ENCODE measurements at places on chromosomes 6 and 20.

- DNase-seq = no peak
Observed at GRCh38 chr6:87110636-87111035, 15.7 kb upstream of the CGA start.

GRCh38 chr6:31652925-31653724 is 664 bp upstream of the BAG6 start:
- DNase-seq = peak; percentile 88

- no peak for DNase-seq
Observed at GRCh38 chr6:113642001-113642713, 215.0 kb upstream of the MARCKS start.

- DNase-seq = no peak
Observed at GRCh38 chr6:107560657-107561056, 70.7 kb downstream of the SOBP start.

- DNase-seq = peak; percentile 64
Observed at GRCh38 chr20:699811-700338, 24.3 kb upstream of the SCRT2 start.

DNA sequence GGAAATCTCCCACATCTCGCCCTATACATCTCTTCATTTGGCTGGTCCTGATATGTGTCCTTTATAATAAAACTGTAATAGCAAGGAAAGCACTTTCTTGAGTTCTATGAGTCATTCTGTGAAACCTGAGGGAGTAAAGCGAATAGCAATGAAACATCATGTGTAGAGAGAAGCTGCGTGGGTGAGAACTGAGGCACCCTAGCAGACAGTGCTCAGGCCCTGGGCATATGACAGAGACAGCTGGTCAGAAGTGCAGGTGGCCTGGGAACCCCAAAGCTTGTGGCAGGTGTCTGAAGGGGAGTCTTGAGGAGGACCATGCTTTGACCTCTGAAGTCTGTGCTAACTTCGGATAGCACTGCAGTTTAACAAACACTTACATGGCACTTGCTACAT is 1.3 kb upstream of the BLOC1S5 start:
- DNase-seq = no peak

GRCh38 chr20:50642288-50642803 is 49.0 kb downstream of the RIPOR3 start:
- no peak for DNase-seq

- no peak for DNase-seq
Observed at GRCh38 chr6:113539202-113539601, 317.9 kb upstream of the MARCKS start.

DNA sequence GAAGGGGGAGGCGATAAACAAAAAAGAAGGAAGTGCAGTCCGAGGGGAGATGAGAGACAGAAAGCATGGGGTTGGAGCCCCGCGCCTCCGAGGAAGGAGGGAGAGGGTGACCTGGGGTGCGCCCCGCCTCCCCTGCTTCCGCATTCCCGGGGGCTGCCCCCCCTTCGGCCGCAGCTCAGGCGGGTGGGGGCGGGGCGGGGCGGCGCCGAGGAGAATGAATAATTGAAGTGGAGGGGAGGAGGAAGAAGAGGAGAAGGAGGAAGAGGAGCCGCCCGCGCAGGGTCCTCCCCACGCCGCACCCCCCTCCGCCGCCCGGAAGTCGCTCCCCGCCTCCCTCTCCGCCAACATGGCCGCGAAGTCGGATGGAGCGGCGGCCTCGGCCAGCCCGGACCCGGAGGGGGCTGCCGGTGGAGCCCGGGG is at the start of gene XKR7:
XKR7 (plus strand) TSS at position 322 of the 420 bp plus-strand sequence; CDS start at position 347, 25 bp downstream.
- DNase-seq = peak; percentile 85

GRCh38 chr6:52059821-52060220 is 27.6 kb downstream of the PKHD1 start:
- no peak for DNase-seq

- DNase-seq = no peak
Observed at GRCh38 chr20:3652221-3652620, 11.0 kb downstream of the GFRA4 start.

GRCh38 chr6:154791556-154792317 is 58.5 kb downstream of the SCAF8 start:
- DNase-seq = no peak

DNA sequence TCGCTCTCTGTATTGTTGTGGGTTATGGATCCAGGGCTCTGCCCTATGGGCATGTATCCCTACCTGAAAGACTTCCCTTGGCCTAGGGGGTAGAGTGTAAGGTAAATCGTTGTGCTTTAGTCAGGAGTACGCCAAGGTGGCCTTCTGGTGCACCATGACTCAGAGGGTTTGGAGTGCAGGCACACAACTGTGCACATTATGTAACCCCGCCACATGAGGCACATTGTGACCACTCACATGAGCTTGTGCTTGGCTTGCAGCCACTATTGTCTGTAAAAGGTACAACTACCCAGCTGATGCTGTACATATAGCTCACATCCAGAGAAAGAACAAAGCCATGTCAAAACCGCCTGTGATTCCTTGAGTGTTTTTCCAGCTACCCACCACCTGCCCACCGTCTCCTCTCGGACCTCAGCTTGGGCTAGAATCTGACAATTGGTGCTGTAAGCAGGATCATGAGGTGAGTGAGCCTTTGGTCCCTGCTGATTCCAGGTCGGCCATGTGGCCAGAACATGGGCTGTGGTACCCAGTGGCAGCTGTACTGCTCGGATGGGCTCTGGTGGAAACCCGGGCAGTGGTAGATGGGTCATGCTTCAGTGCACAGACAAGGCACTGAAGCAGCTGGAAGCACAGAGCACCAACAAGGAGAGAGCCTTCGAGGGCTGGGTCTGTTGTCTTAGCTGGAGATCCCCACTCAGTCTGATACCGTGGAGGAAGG is 33.8 kb downstream of the HDDC2 start:
- no peak for DNase-seq

DNA sequence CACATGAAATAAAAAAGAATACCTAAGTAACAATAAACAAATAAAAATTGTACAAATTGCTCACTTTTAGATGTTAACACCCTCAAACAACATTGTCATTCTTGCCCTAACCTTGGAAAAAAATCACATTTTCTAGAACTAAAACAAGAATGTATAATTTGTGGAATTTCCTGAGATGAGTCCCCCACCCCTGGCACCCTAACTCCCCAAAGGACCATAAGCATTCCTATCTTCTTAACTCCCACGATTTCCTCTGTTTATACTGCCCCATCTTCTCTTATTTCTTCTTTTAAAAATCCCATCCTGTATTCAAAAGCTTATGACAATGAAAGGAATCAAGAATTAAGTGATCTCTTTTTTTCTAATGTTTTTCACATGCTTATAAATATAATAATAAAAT is 70.9 kb downstream of the IBTK start:
- no peak for DNase-seq

GRCh38 chr20:7346026-7346425 is 578.5 kb downstream of the BMP2 start:
- DNase-seq = no peak

GRCh38 chr6:125067552-125067951 is 86.0 kb upstream of the TPD52L1 start:
- DNase-seq = no peak

DNA sequence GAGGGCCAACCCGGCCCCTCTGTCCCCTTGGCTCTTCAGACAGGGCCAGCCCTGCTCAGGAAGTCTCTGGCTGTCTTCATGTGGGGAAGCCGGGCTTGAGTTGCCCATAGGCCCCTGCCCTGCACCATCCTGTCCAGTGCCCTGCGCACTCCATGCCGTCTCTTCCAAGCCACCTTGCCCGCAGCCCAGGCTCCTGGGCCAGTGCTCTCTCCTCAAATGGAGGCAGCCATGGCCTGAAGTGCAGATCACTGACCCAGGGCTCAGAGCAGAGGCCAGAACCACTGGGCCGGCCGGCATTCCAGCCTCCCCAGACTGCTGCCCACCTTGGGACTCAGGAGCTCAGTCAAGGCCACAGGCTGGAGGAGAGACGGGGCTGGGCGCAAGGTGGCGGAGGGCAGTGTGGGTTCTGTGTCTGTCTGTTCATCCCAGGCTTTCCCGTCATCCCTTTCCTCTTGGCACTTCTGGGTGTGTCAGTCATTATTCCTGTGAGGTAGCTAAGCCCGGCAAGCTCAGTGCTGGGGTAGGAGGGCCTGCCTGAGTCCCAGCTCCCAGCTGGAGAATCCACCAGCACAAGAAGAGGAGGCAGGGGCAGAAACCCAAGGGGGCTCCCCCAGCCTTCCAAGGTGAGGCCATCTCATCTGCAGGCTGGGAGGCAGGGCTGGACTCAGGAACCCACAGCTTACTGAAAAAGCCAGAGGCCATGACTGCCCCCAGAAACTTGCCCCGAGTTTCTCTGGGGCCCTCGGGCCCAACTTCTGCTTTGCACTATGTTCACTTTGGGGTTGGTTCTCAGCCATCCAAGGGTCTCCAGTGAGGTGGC is 22.4 kb downstream of the SDCBP2 start:
- no peak for DNase-seq

DNA sequence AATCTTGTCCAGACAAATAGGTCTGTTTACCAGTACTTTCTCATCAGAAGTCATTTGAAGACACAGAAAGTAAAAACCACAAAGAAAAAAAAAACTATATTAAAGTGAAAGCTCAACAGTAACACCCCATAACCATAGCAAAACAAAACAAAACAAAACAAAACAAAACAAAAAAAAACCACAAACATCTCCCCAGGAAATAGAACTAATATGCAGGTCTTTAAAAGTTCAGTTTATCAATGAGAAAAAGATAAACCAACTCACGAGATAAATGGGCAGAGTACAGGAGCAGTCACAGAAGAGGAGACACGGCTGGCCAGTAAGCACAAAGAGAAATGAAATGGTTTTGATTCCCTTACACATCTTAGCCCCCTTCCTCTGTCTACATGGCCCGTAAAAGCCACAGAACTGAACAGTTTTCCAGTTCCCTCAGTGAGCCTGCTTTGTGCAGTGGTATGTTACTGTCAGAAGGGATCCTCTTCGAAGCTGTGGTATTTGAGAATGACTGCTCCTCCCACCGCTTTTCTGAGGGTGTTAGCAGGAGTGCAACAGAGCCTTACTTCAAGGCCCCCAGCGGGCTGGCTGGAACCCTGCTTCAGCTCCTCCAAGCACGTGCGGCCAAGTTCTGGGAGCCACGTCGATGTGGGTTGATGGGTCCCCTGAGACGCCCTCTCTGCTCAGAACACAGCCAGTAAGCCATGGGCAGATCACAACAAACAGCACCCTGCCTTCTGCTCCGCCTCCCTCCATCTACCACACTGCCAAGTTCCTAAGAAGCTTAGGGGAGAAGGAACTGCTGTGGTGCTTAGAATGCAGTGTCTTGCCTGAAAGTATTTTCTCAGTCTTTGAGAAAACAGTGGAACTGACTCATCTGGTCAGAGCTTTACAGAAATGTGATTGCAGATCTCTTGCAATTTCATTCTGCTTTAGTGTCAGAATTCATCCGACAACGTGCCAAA is 14.0 kb downstream of the UST start:
- no peak for DNase-seq

- DNase-seq = peak; percentile 70
Observed at GRCh38 chr6:167827583-167828324, 1.0 kb downstream of the AFDN start.

DNA sequence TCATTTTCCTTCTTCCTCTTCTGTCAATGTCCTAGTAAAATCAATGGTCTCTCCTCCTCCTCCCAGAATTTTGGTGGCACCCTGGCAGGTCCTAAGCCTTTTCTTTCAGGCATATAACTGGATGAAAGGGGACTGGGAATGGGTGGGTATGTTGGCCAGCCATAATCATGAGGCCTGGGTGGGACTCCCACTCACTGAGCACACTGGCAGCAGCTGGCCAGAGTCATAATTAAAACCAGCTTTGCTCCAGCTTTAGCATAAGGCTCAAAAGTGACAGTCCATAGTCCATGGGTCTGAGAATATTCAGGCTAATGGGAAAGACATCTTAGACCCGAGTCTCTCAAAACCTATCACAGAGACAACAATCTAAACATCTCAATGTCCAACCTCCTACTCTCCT is 190.0 kb upstream of the BTBD3 start:
- no peak for DNase-seq

DNA sequence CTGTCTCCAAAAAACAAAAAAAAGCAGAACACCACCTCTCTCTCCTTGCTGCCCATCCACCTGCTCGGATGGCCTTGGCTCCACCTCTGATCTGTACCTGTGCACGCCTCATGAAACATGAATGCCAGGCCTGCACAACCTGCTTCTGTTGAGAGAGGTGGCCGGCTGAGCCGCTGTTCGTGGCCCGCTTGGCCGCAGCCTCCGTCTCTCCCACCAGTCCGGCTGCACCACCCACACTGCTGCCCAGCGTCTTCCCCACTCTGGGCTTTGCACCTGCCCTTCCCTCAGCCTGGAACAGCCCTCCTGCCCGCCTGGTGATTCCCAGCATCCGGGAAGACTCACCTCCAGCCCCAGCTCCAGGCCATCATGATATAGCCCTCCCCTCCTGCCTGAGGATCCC is 12.2 kb upstream of the ZBTB46 start:
- no peak for DNase-seq

DNA sequence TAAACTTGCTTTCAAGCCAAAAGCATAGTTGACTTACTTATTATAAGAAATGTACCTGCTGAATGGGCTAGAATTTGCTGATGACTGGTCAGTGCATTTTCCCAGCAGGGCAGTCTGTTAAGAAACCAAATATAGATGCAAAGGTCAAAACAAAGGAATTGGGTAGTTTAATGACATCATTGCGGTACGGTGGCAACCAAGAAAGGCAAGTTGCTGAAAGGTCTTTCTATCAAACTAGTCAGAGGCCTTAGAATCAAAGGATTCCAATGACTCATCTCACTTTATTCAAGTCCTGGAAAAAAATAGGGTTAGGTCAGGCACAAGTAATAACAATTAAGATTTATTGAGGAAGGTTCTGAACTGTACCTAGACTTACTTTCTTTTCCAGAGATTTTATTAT is 76.4 kb downstream of the KIZ start:
- no peak for DNase-seq

DNA sequence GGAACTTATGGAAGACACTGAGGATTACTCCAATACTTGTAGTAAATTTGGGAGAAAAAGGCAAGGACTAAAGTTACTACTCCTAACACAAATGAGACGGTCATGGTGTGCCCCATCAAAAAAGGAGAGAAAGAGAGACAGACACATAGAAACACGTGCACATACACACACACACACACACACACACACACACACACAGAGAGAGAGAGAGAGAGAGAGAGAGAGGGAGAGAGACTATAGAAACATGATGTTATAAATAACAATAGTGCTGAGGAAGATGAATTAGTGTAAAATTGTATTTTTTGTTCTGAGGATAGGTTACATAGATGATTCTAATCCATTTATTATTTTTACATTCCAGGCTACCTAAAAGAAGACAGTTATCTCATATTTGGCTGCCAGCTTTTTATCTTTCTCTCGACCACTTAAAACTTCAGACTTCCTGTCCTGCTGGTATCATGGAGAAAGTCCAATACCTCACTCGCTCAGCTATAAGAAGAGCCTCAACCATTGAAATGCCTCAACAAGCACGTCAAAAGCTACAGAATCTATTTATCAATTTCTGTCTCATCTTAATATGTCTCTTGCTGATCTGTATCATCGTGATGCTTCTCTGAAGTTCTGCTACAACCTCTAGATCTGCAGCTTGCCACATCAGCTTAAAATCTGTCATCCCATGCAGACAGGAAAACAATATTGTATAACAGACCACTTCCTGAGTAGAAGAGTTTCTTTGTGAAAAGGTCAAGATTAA is 10.5 kb downstream of the PLN start:
- no peak for DNase-seq
